ENCODE measurements at places on chromosomes 16 and 17.

- DNase-seq: no peak
Measured at GRCh38 chr17:37206299-37206698, 169.5 kb upstream of the C17orf78 start.

DNA sequence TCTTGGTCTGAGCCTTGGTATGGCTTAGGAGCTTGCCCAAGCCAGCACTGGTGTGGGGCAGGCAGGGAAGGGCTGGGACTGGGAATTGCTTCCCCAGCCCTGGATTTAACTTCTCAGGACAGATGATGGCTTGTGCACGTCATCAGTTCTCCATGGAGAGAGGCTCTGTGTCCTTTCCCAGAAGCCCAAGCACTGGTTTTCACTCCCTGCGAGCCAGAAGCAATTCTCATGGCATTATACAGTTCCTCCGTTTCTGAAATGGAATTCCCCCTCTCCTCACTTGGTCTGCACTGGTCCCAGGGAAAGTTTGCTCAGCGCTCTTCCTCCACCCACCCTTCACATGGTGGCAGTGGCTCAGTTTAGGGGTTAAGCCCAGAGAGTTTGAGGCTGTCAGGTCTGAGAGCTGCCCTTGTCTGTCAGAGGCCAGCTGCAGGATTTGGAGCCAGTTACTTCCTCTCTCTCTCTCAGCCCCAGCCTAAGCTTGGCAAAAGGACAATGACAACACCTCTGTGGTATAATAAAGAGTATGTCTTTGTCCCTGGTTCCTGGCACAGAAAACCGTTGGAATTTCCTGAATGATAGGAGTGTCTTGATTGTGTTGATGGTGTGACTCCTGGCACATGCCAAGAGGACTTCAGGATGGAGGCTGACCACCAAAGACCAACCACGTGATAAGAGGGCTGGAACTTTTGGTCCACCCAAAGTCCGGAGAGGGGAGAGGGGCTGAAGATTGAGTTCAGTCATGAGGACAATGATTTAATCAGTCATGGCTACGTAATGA is 219.6 kb upstream of the TNRC6C start:
- DNase-seq: no peak

DNA sequence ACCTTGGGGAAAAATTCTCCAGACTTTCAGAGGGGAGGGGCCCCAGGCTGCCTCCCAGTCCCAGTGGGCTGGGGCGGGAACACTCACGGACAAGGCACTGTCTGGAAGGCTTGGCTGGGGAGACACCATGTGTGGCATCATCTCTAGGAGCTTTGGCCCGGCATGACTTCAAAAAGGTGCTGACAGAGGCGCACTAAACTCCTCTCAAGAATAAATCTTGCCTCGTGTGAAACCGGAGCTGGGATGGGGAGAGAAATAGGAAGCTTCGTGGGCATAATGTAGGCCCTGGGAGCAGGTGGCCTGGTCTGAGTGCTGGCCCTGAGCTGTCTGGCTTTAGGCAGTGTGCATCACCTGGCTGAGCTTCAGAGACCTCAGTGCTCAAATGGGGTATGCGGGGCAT is 5.7 kb downstream of the WSCD1 start:
- no peak for DNase-seq

DNA sequence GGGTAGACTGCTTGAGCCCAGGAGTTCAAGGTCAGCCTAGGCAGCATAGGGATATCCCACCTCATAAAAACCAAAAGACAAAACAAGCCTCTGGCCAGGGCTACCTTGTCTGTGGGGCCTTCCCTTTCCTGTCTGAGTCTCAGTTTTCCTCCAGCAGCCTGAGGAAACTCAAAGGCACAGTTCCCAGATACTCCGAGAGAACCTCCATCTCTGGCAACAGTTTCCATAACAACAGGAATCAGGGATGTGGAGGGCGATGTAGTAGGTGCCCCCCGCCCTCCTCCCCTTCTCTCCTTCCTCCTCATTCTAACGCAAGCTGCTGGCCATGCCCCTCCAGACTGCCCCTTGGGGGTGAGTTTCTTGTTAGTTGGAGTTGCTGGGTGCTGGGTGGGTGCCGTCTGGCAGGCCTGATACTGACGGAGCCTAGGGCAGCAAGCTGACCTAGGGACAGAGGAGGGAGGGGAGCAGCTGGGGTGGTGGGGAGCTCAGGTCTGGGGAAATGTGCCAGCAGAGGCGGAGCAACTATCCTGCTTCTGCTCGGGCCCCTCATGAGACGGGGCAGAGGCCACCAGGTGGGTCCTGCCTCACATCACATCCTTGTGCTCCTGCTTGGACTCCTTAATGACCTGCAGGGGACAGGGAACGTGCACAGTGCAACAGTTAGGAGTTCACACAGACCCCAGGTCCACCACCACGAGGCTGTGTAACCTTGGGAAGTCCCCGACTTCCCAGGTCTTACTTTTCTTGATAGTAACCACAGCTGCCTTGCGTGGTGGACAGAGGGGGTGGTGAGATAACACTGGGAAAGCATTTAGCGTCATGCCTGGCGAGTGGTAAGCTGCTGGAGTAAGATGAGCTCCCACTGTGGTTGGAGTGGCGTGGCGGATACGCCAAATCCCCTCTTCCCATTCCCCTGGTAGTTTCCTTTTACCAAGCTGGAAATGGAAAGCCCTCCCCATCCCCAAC is 7.8 kb upstream of the EFTUD2 start:
- DNase-seq: no peak

- DNase-seq: no peak
Measured at GRCh38 chr16:46650254-46650623, 29.1 kb upstream of the SHCBP1 start.

DNA sequence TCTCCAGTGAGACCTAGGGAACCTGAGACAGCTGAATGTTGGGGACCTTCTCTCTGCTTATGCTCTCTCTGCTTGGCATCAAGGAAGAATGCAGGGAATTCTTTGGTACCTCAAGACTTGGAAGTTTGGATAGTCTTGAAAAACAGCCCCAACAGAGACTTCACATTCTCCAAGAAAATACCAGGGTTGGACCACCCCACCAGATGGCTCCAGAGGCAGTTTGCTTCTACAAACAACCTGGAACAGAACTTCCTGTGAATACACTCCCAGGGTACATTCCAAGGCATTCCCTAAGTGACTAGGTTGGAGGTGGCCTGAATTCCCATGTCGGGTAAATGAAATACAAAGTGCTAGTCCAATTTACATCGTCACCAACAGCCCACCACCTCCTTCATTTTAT is 314.4 kb downstream of the PMP22 start:
- no peak for DNase-seq

DNA sequence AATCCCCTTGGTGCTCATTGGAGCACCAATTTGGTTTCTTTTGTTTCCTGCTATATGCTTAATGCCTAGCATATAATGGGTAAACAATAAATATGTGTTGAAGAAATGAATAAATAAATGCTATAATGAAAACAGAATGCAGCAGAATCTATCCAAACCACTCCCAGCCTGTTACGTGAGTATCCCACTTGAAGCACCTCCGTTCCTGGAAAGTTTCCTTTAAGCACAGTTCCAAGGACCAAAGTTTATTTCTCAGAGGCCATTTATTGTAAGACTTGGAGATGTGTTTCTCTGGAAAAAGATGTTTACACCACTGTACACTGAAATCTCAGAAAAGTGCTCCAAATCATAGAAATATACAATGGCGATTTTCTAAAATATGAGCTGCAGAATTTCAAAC is 187.0 kb downstream of the SOX9 start:
- no peak for DNase-seq

GRCh38 chr16:24302636-24303035 is 46.5 kb downstream of the CACNG3 start:
- no peak for DNase-seq

GRCh38 chr16:88922114-88922825 is 54.7 kb downstream of the CBFA2T3 start:
- DNase-seq: no peak

GRCh38 chr16:726188-726437 is 130 bp downstream of the CCDC78 start:
- DNase-seq: no peak

- no peak for DNase-seq
Measured at GRCh38 chr17:73791631-73792030, 147.4 kb upstream of the SDK2 start.

GRCh38 chr17:10089196-10089804 is 109.1 kb downstream of the GAS7 start:
- no peak for DNase-seq

DNA sequence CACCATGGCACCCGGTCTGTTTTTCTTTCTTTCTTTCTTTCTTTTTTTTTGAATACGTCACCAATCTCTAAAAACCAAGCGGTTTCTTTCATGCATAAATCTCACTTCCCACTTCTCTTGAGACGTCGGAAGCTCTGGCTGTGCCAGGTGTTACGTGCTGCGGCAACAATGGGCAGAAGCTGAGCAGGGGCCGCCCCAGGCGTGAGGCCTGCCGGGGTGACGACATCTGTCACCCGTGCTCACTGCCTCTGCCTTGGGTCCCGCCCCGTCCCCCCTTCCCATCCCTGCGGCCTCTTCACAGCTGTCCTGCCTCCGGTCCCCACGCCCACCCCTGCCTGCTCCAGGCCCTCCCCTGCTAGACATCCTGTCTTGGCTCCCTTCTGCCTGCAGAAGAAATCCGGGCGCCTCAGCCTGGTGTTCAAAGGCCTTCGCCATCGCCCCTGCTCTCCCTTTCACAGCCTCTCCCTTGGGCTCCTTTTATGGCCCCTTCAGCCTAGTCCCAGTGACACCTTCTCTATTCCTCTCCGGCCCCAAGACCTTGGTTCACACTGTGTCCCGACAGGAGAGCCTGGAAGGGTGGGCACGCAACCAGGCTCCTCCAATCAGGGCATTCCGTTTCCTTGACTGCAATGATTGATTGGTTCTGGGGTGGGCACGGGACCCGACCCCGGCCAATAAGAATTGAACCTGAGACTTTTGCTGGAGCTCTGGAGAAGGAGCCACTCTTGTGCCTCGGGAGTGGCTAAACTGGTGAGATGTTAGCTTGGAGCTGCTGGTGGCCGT is 4.8 kb downstream of the P2RX1 start:
- no peak for DNase-seq

DNA sequence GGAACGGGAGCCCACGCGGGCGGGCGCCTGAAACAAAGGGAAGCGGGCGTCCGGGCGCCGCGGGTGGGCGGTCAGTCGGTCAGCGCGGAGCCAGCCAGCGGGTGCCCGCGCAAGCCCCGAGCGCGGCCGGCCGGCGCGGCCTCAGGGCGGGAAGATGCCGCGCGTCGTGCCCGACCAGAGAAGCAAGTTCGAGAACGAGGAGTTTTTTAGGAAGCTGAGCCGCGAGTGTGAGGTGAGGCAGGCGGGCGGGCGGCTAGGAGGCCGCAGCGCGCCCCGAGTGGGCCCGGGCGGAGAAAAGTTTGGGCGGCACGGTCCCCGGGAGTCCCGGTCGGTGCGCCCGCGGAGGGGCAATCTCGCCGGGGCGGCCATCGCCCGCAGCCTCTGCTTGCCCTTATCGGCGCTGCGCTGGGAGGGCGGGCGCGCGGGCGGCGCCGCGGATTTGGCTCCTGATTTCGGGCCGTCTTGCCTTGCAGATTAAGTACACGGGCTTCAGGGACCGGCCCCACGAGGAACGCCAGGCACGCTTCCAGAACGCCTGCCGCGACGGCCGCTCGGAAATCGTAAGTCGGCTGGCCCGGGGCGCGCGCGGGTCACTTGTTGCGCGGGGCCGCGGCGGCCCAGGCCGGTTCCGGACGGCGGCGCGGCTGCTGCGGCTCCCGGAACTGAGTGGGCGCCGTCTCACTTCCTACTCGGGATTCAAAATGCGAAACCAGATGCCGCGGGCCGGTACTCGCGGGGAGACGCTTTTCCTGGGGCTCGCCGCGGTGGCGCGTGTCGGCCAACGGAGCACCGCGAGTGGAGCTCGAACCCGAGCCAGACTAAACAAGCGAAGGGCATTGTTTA is 526 bp downstream of the CBFB start:
- no peak for DNase-seq

GRCh38 chr16:76265434-76266045 is 11.7 kb upstream of the CNTNAP4 start:
- no peak for DNase-seq

DNA sequence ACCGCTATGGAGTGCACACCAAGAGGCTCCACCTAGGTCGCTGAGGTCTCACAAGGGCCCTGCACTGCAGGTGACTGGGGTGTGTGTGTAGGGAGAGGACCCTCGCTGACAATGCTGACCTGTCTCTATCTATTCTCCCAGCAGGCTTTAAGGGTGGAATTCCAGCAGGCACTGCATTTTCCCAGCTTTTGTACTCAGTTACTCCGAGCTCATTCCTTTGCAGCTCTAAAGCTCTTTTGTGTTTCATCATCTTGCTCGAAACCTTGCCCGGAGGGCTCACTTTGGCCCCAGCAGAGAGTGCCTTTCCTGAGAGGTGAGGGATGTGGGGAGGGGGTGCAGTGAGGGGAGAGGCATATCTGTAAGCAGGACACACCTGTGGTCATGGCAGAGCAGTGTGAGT is 39.3 kb downstream of the SMPD3 start:
- DNase-seq: no peak

GRCh38 chr16:938136-938535 is 32.6 kb downstream of the LMF1 start:
- DNase-seq: no peak

GRCh38 chr16:58970775-58971174 is 236.7 kb upstream of the GOT2 start:
- DNase-seq: no peak

DNA sequence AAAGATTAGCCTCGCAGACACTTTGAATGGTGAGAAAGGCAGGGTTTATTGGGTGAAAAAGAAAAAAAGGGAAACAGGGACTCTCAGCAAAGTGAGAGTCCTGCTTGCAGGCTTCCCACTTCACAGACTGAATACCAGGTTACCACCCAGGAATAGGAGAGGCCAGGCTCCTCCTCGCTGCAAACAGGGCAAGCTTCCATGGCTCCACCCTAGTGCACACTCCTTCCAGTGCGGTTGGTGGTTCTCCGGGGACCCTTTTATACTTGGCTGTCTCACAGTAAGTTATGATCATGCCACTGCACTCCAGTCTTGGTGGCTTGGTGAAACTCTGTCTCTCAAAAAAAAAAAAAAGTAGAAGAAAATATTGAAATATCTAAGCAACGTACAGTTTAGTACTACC is 30.5 kb upstream of the CDH8 start:
- DNase-seq: no peak

GRCh38 chr16:89899879-89900481 is 18.7 kb upstream of the MC1R start:
- DNase-seq: no peak

Measured in NCI-H748 treated with DMSO at 0.1 percent for 48 hours (cell line).